Activated T-cell treated with anti-CD3 and anti-CD28 coated beads, Interleukin-2, amount 50 U/mL, for 72 hours (primary cell): ENCODE measurements at places on chromosomes 1 and 21. TPM values are rescaled to one million over a fixed set of nuclear protein-coding genes. Genes with fewer than 3 reads are reported as not detected.

DNA sequence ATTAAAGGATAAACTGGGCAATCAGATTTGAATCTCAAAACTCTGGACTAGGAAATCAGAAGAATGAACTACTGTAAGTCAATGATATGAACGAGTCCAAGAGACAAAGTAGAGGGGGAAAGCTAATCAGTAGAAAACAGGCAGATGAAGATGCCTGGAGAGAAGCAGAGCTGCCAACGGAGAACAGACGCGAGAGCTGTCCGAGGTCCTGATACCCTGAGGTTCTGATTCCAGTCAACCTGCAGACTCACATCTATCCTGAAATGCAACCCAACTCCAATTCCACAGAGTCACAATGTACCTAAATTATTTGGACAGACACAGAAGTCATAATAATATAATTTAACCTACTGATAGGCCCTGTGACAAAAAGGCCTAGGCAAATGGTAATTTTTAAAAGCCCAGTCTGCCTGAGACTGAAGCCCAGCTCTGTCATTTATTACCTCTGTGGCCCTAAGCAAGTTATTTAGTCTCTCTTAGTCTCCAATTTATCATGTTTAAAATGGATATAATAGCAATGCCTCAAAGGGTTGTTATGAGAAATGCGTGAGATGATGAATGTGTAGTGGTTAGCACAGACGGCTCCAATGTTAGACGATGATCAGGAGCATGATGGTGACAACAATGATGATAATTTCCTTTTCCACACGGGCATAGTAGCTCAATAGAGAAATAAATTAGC, 33.4 kb downstream of the RGS7 start:
- peak; percentile 1 for DNase-seq

DNA sequence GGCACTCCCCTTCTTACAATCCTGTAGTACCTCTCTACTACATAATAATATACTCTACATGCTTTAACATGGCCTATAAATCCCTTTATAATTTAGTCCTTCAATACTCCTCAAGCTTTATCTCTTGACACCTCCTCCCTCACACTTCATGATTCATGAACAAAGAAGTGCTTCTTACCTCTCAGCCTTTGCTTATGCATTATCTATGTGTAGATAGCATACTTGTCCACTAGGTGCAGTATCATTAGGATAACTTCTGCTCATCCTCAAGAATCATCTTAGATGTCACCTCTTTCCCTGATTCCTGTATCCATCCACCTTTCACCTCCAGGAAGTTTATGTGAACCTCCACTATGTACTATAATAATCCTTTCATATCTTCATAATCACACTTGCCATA, 74.4 kb downstream of the COL24A1 start:
- no peak for DNase-seq

DNA sequence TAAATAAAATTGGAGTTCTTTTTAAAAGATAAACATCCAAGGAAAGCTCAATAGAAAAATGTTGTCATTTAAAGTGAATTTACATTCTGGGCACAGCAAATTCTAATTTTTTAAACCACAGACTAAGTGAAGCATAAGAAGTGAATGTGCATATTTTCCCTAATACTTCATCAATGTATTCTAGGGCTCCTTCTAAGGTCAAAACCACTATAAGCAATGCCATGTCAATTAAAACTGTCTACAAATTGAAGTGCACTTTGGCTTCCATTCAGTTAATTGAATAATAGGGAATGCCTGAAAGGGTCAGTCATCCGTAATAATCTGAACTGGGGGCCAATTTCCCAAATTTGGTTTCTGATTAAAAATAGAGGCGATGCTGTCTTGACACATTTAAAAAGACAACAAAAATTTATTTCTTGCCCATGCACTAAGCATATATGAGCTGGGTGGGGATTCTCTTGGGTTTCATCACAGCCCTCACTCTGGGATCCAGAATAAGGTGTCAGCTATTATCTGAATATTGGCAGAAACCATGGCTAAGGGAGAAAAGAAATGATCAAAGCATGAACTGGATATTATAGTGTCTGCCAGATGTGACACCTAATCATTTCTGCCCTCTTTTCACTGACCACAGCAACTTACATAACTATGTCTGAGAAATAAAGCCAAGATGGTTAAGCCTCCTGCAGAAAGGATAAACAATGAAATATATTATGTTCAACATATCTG, 660.6 kb upstream of the B3GALT2 start:
- no peak for DNase-seq

- DNase-seq, result no peak
These were observed 133.2 kb downstream of the GDAP2 start for GRCh38 chr1:117796226-117796625.

- no peak for DNase-seq
These were observed 107.3 kb downstream of the CLEC20A start for GRCh38 chr1:178389441-178389840.

The EFNA1 gene
- 1.4 TPM for total RNA-seq

The LCE3E gene
- total RNA-seq, result not detected

The RORC gene
- total RNA-seq, result 10.3 TPM
